ENCODE measurements at places on chromosomes 5 and 9.

DNA sequence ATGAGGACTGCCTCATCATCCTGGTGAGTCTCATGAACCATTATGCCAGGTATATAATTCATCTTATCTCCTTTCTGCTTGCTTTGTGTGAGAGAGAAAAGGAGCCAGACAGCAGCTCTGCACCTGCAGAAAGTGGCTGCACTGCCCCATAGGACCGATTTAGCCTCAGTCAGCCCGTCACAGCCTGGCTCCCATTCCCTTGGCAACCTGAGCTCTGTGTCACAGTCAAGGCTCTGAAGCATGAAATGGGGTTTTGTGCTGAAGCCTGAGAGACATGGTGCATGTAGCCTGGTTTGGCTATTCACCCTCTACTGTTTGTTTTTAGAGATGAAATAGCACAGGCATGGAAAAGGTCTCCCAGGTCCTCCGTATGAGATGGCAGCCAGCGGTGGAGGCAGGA, 198.3 kb downstream of the KCTD16 start:
- no peak for DNase-seq

- DNase-seq, result no peak
These were observed 2.6 kb downstream of the FOXD1 start for GRCh38 chr5:73445665-73446630.

DNA sequence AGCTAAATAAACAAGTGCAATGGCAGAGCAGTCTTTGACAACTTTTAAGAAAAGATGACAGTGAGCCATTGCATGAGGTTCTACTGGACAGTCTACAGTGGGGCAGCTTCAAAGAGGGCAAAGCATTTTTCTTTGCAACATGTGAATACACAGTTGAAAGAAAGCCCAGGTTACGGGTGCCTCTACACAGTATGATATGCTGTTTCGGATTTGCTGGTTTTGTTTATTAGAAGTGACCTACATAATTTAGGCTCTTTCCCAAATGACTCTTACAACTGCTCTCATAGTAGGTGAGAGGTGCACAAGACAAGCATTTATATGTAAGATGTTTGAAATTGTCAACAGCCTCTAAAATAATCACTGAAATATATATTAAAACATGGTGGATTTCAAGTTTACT, 62.4 kb downstream of the MEF2C start:
- no peak for DNase-seq

GRCh38 chr5:18534119-18534518, 899.9 kb downstream of the TAF11L14 start:
- no peak for DNase-seq

DNA sequence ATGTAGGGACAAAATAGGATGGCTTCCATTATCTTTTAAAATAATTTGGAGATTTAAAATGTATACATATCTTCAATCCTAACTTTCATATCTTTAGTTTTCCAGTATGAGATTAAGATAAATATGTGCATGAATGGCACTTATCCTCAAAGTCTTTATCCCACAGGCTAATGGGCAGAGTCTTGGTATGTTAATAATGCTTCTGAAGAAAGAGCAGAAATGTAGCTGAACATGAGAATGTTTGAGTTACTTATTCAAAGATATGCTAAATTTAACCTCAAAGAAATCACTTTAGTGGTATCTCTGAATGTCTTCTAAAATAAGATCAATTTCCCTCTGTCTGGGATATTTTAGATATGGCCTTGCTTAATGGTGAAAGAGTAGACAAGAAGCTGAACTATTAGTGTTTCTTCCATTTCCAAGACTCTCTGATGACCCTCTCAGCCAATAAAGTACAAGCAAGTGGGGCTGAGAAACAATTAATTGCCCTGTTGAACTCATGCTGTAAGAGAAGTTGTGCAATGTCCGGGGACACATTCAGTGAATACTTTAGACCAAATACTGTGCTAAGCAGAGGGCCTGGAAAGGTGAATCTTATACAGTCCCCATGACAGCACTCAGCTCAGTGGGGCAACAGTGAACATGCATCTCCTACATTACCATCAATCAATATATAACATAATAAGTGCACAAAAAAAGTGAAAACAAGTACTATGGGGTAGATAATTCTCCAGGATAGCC, 50.0 kb upstream of the ADAMTSL1 start:
- no peak for DNase-seq

- no peak for DNase-seq
These were observed 325.6 kb downstream of the PRELID2 start for GRCh38 chr5:145509336-145510136.

- DNase-seq, result no peak
These were observed 5.4 kb downstream of the SPINK6 start for GRCh38 chr5:148208226-148208625.

DNA sequence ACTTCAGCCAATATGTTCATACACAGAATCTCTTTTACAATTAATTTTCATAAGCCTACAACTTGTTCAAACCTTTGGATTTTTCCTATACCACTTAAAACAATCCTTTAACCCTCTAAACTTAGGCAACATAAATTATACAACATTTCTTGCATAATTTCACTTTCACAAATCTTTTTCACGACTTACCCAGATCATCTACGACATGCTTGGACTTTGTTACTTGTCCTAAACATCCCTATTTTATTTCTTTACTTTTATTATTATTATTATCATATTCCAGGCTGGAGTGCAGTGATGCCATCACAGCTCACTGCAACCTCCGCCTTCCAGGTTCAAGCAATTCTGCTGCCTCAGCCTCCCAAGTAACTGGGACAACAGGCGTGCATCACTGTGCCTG, 68.0 kb downstream of the CACNA1B start:
- DNase-seq, result no peak

GRCh38 chr5:20972419-20972925, 984.5 kb upstream of the CDH18 start:
- no peak for DNase-seq

GRCh38 chr5:64292611-64293215, 127.1 kb downstream of the RNF180 start:
- no peak for DNase-seq

- DNase-seq, result no peak
These were observed 978.5 kb downstream of the DTWD2 start for GRCh38 chr5:118009741-118010297.

DNA sequence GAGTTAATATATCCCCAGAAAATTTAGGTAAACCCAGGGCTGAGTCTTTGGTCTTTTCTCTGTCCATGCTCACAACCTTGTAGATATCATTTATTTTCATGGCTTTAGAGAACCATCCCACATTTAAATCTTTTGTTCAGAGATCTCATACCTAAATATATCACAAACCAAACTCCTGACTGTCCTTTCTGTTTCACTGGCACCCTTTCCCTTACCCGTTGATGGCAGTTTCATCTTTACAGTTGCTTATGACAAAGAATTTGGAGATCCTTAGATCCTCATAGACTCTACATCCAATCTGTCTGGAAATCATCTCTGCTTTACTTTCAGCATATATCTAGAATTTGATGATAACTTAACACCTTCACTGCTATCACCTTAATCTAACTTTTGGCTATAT, 19.2 kb downstream of the RNF180 start:
- no peak for DNase-seq

GRCh38 chr5:159514229-159514810, 184.0 kb upstream of the IL12B start:
- DNase-seq, result no peak

DNA sequence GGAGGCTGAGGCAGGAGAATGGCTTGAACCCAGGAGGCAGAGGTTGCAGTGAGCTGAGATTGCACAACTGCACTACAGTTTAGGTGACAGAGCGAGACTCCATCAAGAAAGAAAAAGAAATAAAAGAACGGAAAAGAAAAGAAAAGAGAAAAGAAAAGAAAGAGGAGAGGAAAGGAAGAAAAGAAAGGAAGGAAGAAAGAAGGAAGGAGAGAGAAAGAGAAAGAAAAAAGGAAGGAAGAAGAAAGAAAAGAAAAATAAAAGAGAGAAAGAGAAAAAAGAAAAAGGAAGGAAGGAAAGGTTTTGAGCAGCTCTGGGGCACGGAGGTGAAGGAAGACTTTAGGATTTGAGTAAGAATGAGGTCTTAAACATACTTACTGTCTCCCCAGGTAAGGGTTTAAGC, 18.4 kb downstream of the TLN1 start:
- no peak for DNase-seq
